Activated T-cell treated with anti-CD3 and anti-CD28 coated beads, Interleukin-2, amount 50 U/mL, for 72 hours (primary cell): ENCODE measurements at places on chromosomes 2 and 18. TPM values are rescaled to one million over a fixed set of nuclear protein-coding genes. Genes with fewer than 3 reads are reported as not detected.

Gene CASP10
- 17.4 TPM for total RNA-seq

Gene CELF4
- not detected for total RNA-seq

Gene DHRS9
- total RNA-seq: 6.3 TPM

DNA sequence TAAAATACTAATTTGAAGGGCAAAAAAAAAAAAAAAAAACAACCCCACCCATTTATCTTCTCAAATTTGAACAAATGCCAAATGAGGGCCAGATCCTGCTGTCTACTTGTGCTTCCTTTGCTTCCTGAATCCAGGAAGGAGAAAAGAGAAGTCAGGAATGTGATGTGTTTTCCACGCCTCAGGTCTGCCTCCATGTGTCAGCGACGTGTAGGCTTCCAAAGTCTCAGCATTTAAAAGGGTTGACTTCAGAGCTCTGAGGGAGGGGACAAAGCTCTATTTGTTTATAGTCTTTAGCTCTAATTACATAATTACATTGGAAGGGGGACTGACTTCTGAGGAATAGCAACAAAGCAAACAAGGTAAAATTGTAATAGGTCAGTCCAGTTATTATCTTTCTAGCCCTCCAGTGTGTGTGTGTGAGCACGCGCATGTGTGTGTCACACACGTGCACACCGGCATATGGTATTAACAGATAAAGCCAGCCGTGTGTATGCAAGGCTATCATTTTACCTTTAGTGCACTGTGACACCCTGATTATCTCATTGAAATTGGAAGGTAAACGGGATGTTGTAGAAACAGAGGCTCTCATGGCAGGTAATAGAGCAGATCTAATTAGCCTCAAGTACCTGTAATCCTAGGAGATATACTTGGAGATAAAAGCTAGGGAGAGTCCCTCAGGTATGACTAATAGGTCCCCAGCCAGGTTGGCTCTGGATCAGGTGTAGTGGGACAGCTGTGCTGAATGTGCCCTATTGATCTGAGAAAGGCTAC lies 911.4 kb upstream of the ZEB2 start:
- DNase-seq: no peak
- H3K4me3 ChIP-seq: no peak overlapping the region
- no peaks in the 10 kb centered on the region for H3K4me1 ChIP-seq
- H3K36me3 ChIP-seq: peaks cover 2% of the 10 kb centered on the region

- H3K27ac ChIP-seq: no peak overlapping the region
- H3K27me3 ChIP-seq: no peaks in the 10 kb centered on the region
- H3K4me3 ChIP-seq: no peak overlapping the region
- no peak for DNase-seq
- peaks cover 32% of the 10 kb centered on the region for H3K4me1 ChIP-seq
Measured at GRCh38 chr18:13594551-13594950, 131.8 kb downstream of the FAM210A start.
